ENCODE measurements at places on chromosomes 16 and 17.

GRCh38 chr16:52404546-52404945 lies 142.4 kb downstream of the TOX3 start:
- no peak for DNase-seq

DNA sequence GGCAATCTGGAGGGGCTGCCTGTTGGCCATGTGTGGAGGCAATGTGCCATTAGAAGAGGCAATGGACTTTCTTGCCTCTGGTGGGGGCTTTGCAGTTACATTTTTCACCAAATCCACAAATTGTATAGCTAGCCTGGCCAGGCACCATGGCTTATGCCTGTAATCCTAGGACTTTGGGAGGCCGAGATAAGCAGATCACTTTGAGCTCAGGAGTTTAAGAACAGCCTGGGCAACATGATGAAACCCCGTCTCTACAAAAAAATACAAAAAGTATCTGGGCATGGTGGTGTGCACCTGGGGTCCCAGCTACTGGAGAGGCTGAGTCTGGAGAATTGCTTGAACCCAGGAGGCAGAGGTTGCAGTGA lies 2.7 kb upstream of the RNF112 start:
- no peak for DNase-seq

DNA sequence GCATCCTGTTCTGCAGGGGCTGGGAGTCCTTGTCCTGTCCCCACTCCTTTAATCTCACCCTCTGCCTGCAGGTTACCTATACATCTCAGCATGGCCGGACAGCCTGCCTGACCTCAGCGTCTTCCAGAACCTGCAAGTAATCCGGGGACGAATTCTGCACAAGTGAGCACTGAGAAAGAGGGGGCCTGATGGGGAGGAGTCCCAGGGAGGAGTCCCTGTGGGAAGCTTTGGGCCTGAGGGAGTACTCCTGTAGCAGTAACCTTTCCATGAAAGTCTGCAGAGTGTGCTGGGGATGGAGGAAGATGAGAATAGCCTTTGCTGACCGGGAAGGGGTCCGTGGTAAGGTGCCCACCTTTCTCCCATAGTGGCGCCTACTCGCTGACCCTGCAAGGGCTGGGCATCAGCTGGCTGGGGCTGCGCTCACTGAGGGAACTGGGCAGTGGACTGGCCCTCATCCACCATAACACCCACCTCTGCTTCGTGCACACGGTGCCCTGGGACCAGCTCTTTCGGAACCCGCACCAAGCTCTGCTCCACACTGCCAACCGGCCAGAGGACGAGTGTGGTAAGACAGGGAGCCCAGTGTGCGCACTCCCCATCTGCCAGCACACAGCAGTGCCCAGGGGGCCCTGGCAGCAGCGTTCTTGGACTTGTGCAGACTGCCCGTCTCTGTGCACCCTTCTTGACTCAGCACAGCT lies 14.8 kb downstream of the MIEN1 start:
- no peak for DNase-seq

- no peak for DNase-seq
Measured at GRCh38 chr16:73713778-73714495, 582.7 kb upstream of the PSMD7 start.

DNA sequence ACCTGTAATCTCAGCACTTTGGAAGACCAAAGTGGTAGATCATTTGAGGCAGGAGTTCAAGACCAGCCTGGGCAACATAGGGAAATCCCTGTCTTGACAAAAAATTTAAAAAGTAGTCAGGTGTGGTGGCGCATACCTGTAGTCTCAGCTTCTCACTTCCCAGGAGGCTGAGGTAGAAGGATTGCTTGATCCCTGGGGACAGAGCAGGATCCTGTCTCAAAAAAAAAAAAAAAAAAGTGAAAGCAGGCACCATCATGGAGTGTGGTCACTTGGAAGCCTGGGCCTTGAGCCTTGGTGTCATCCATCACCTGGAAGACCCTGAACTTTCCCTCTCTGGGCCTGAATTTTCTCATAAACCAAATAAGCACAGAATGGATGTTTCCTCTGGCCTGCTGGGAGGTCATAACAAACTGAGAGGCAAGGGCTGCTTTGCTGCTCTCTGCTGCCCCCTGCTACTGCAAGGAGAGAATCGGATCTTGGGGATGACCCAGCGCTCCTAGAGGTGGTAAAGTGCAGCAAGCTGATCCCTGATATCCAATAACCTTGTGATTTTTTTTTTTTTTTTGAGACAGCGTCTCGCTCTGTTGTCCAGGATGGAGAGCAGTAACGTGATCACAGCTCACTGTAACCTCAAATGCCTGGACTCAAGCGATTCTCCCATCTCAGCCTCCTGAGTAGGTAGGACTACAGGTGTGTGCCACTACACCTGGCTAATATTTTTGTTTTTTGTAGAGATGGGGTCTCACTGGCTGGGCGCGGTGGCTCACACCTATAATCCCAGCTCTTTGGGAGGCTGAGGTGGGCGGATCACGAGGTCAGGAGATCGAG lies 75.9 kb upstream of the RNU2-1 start:
- DNase-seq, result peak; percentile 16
